ENCODE measurements at places on chromosomes 11 and 22. TPM values are rescaled to one million over a fixed set of nuclear protein-coding genes. Genes with fewer than 3 reads are reported as not detected.

EIF1AD gene
- 53.5 TPM for total RNA-seq

DNA sequence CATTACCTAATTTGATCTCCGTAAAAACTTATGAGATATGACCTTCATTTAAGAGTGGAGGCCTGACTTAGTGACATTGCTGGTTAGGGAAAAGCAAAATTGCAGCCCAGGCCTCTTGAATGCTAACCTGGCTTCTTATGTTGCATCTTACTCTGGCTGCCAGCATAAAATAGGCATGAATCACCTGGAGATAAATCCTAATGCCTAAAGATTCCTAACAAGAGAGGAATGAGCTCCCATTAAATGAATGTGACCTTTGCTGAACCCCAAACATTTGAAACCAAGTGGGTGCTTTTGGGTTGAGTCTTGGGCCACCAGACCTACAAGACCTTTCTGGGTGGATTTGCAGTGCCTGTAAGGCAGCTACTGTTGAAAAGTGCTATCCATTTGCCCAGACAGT, 1145.6 kb upstream of the TENM4 start:
- no peaks in the 10 kb centered on the region for H3K4me1 ChIP-seq
- no peak overlapping the region for H3K27ac ChIP-seq
- no peak overlapping the region for H3K4me3 ChIP-seq

DNA sequence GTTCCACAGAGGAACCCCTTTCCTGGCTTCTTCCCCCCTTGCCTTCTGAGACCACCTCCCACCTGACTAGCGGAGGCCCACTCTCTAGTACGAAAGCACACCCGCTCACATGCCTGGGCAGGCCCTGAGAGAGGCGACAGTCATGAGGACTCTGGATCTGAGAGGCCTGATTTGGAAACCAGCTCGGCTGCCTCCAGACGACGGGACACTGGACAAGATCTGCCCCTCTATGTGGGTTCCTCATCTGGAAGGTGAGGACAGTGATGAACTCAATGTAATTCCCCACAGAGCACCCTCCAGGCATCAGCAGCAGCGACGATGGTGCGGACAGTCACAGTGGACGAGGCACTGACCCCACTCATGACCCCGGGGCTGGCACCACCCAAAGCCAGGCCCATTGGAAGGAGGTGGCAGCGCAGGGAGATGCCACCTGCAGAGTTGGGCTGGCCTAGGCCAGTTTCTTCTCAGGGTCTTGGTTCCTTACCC, 7.5 kb downstream of the SULT4A1 start:
- no peak overlapping the region for H3K27ac ChIP-seq
- peaks cover 12% of the 10 kb centered on the region for H3K27me3 ChIP-seq
- no peak for DNase-seq
- H3K4me3 ChIP-seq: no peak overlapping the region
- H3K4me1 ChIP-seq: no peaks in the 10 kb centered on the region

GRCh38 chr11:117876341-117877119, at the start of gene FXYD6:
Gene FXYD6 (minus strand): TSS chr11:117876658. CDS start chr11:117842776, 33,882 bp downstream.
- no peak for DNase-seq
- H3K4me3 ChIP-seq: peak within 1 kb of the TSS; percentile 75
- peaks cover 62% of the 10 kb centered on the region for H3K27me3 ChIP-seq
- H3K27ac ChIP-seq: peak within 1 kb of the TSS; percentile 28
- peaks cover 3% of the 10 kb centered on the region for H3K36me3 ChIP-seq
- H3K4me1 ChIP-seq: peaks cover 50% of the 10 kb centered on the region

Measured in activated CD8-positive, alpha-beta T cell treated with anti-CD3 and anti-CD28 coated beads, Interleukin-2, amount 10 ng/mL, durations not matched to agents 7 days and 5 days (primary cell).